NCI-H1105 (cell line): ENCODE measurements at places on chromosomes 7 and 10.

DNA sequence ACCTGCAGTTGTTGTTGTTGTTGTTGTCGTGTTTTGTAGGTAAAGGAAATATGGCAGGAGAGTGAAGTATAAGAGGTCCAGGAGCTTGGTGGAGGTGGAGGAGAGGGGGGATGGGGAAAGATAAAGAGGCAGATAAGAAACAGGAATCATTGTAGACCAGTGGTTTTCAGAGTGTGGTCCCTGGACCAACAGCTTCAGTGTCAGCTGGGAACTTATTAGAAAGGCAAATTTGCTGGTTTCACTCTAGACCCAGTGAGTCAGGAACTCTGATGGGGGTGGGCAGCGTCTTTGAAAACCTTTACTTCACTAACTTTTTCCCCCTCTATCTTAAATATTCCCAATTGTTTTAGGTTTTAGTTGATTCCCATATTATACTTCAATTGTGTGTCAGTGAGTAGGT is 241.5 kb downstream of the AUTS2 start:
- no peak for DNase-seq

DNA sequence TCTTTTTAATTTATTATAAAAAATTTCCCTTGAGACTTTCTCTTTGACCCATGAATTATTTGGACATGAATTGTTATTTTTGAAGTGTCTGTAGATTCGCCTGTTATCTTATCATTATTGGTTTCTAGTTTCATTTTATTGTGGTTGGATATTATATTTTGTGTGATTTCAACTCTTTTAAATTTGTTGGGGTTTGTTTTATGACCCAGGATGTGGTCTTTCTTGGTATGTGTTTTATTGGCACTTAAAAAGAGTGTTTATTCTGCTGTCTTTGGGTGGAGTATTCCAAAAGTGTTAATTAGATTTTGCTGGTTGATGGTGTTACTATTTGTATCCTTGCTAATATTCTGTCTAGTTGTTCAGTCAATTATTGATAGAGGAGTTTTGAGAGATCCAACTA is 50.5 kb upstream of the GPR141 start:
- DNase-seq: no peak

GRCh38 chr7:24821754-24822054 is 64.4 kb upstream of the GSDME start:
- DNase-seq: no peak

DNA sequence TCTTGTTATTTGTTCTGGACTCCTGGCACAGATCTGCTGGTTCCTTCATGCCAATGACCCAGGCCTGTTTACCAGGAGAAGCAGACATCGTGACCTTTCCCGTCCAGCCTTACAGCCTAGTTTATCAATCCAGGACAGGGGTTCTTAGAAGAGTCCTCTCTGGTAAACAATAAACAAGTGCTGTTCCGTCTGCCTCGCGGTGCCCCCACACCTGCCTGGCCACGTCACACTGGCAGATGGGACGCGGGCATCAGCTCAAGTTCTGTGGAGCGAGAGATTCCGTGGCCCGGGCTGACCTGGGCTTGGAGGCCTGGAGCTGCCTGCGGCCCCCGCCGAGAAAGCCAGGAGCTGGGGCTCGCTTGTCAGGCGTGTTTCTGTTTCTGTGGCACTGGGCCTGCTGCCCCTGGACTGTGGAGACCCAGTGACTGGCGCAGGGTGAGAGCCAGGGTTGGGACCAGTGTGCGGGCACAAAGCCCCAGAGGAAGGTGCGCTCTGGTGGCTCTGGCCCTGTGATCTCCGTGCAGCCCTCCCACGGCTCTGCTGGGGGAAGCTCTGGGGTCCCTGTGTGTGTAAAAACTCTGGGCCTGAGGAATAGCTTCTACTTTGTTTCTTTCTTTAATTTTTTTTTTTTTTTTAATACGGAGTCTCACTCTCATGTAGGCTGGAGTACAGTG is 28.4 kb upstream of the PFKFB3 start:
- no peak for DNase-seq

DNA sequence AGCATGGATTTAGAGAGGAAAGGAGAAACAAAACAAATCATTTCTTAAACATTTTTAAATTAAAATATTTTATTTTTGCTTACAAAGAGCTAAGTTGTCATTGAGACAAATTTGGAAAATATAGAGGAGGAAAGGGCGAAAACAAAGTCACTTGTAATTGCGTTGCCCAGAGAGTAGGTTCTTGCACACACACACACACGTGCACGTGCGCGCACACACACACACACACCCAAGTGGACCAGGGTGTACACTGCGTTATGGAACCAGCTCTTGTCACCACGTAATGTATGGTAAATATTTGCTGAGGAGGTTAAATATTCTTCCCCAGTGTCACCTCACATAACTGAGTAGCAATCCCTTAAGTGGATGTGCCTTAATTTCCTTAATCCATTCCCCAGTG is 21.6 kb downstream of the SHH start:
- DNase-seq: no peak

- DNase-seq: no peak
Measured at GRCh38 chr7:112203365-112203739, 2.8 kb downstream of the DOCK4 start.

GRCh38 chr10:69862882-69863530 is 61.3 kb downstream of the COL13A1 start:
- no peak for DNase-seq

DNA sequence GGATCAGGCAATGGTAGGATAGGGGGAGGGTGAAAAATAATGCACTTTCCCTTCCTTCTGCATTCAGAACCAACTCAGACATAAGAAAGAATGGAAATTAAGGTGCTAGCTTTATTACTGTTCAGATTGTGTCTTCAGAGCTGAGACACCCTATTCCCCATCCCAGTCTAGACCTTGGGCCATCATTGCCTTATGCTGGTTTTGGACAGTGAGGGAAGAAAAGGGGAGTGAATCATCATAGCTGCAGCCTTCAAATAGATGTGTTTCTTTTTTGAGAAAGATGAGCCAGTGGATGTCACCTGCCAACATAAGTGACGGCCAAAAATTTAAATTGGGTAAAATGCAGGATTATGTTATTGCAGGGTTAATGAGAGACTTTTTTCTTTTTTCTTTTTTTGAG is 27.0 kb upstream of the TOMM7 start:
- no peak for DNase-seq

- no peak for DNase-seq
Measured at GRCh38 chr10:122637376-122637775, 62.3 kb downstream of the C10orf120 start.

DNA sequence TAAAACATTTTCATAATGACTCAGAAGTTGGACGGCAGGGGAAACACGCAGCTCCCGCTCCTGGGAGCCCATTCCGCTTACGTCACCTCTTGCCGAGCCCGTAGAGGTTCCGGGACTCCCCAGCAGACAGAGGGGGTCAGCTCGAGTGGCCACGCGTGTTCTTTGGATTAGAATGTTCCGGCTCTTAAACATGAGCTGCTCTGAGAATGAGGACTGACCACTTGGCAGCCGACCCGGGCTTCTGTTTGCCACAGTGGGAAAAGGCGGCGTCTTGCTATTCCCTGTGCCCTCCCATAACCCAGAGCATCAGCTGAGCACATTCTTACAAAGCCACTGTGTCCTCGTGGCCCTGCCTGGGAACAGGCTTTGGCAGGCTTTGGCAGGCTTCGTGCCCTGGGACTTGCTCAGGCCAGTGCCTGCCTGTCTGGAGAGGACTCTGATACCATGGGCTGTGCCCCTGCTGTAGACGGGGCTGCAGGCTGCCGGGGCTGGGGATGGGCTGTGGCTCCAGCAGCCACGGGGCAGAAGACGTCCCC is 40.1 kb downstream of the PFKP start:
- DNase-seq: no peak
